Stimulated activated naive CD8-positive, alpha-beta T cell treated with anti-CD3 and anti-CD28 coated beads, Interleukin-15, Interleukin-2, amounts not matched to agents 100 U/mL and 50 U/mL, for 24 hours (primary cell): ENCODE measurements at places on chromosomes 2 and 18.
A peak's percentile ranks its signal among the peaks of the same experiment; 100 is the strongest.

- DNase-seq, result no peak
These were observed 197.4 kb downstream of the SH3BP4 start for GRCh38 chr2:235149240-235149659.

DNA sequence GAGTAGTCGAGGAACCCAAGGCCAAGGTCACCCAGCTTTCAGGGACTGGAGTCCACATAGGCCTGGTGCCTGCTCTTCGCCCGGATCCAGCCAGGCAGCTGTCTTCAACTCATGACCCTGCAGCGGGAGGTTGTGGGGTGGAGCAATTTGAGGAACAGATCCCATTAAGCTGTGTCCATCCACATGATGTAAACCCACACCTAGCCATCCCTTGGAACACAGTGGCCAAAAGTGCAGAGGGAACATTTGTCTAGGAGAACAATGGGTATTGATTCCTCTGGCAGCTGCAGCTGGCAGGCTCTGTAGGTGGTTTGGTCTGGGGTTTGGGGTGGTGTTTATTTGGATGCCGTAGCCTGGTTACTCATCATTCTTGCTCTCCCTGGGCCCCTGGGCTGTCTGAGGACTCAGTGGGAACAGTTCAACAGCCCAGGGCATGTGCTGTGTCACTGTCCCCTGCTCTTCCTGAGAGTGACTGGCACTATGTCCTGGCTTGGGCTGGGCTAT is 99.4 kb downstream of the TFCP2L1 start:
- no peak for DNase-seq

- DNase-seq, result peak; percentile 91
These were observed at the start of gene CHAC2 for GRCh38 chr2:53767405-53768241. CHAC2 (plus strand) TSS chr2:53767804; CDS start chr2:53767887, 83 bp downstream.

DNA sequence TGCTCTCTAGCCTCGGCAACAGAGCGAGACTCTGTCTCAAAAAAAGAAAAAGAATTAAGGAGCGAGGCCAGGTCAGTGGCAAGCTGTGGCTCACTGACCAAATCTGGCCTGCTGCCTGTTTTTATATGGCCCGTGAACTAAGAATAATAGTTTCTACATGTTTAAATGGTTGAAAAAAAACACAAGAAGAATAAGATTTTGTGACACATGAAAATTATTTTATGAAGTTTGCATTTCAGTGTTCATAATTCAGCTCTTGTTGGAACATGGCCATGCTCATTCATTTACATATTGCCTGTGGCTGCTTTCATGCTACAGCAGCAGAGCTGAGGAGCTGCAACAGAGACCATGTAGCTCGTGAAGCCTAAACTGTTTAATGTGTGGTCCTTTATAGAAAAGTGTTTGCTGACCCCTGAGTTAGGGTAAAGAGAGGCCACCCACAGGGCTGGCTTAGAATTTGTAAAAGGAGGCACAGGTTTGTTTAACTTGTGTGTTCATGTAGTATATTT is 59.5 kb downstream of the MFSD6 start:
- DNase-seq, result no peak

DNA sequence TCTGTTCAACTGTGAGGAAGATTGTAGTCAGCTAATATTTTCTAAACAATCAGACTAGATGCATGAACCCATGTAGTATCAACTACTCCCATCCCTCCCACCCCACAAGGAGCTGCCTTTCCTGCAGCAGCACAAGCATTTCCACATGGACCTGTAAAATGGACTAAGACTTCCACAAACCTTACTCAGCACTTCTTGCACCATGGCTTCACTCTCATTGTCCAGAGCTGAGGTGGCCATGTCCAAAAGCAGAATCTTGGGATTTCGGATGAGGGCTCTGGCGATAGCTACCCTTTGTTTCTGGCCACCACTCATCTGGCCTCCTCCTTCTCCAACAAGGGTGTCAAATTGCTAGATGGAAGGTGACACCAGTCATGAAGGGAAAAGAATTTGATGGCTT is 61.3 kb downstream of the ABCB11 start:
- no peak for DNase-seq

DNA sequence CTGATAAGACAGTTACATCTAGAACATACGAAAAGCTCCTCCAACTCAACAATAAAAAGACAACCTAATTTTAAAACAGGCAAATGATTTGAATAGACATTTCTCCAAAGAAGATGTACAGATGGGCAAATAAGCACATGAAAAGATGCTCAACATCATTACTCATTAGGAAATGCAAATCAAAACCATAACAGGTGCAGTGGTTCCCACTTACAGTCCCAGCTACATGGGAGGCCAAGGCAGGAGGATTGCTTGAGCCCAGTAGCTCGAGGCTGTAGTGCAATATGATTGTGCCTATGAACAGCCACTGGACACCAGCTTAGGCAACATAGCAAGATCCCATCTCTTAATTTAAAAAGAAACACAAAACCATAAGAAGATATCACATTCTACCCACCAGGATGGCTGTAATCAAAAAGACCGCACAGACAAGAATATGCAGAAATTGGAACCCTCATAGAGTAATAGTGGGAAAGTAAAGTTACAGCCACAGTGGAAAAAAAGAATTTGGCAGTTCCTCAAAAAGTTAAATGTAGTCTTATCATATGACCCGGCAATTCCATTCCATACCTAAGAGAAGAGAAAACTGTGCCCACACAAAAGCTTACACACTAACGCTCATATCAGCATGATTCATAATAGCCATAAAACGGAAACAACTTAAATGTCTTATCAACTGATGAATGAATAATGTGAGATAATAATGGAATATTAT is 30.5 kb upstream of the ARMC9 start:
- DNase-seq, result no peak

DNA sequence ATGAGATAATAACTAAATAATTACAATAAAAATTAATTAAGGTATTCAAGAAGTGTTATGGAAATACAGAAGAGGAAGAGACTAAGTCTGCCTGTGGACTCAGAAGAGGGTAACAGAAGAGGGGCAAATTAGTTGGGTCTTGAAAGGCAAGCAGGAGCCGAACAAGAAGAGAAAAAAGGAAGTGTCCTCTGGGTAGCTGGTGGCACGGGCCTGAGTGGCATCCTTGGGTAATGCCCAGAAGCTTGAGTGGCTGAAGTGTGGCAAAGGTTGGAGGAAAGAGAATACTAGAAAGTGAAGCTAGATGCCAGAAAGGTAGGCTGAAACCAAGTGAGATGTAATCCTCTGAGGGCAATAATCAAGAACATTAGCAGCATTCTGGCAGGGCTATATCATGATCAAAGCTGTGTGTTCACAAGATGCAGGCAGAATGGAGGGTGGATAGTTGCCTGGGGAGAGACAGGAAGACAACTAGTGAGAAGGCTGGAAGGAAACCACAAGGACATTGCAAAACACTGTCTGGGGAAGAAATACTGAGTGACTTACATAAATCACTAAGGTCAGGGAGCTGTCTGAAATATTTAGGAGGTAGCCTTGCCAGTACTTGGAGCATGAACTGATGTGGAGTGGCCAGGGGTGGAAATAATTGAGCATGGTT is 16.2 kb downstream of the DOCK10 start:
- DNase-seq, result no peak

- no peak for DNase-seq
These were observed 368.1 kb upstream of the HNRNPA3 start for GRCh38 chr2:176844461-176844860.

GRCh38 chr18:59877361-59877760 is 22.4 kb upstream of the PMAIP1 start:
- DNase-seq, result no peak
